ENCODE measurements at places on chromosomes 7 and 10.

DNA sequence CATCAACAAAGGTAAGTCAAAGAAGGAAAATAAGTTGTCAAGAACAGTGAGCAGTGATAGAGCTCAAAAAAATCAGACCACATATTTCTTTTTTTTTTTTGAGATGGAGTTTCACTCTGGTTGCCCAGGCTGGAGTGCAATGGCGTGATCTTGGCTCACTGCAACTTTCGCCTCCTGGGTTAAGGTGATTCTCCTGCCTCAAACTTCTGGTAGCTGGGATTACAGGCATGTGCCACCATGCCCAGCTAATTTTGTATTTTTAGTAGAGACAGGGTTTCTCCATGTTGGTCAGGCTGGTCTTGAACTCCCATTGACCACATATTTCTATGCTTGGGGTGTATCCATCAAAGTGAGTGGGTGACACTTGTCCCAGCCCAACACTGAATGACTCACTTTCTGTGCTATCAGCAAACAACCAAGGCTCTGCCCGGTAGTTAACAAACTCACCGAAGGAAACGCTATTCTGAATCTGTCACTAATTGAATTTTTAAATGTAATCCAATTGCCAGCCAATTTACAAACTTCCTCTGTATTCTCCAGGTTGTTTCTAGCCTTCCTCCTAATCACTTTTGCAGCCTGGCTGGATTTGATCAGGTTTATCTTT, 19.6 kb upstream of the SMNDC1 start:
- no peak for DNase-seq

- no peak for DNase-seq
Observed at GRCh38 chr10:1381339-1381738, 325.2 kb downstream of the WDR37 start.

DNA sequence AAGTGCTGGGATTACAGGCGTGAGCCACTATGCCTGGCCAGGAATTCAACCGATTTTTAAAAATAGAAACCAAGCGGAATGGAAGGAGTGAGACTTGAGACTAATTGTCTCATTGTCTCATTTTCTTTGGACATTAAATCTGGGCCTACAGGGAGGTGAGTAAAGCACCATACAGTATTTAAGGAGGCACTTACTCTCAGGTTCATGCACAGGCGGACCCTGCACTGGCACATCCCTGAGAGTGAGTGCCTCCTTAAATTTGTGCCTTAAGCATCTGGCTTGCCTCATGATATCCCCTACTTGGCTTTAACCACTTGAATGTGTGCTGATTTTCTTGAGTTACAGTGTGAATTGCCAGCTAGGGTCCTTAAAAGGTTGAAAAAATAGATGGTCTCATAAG, 10.6 kb downstream of the UBE3C start:
- no peak for DNase-seq

DNA sequence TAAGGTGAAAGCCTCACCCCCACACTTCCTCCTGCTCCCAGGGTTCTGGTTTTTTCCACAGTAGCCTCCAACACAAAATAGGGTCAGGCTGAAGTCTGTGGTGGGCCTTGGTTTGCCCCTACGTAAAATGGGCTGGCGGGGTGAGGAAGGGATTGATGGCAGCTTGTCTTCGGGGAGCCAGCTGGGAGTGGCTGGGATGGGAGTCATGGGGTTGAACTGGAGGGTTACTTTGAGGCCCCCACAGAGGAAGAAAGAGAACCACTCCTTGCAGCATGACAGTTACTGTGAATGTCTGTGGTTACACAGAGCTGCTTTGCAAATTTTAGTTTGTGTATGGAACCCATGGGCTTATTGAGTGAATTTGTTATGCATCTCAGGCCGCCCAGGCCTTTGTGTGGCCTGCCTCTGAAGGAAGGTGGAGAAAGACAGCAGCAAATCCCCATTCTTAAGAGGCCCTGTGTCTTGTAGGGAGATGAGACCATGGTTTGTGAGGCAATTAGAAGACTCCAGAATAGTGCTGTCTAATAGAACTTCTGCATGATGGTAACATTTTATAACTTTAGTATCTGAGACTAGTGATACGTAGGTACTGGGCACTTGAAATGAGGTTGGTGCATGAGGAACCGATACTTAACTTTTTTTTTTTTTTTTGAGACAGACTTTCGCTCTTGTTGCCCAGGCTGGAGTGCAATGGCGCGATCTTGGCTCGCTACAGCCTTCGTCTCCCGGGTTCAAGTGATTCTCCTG, 8.1 kb downstream of the TRIM8 start:
- no peak for DNase-seq

GRCh38 chr7:95527033-95527775, 41.5 kb downstream of the ASB4 start:
- peak; percentile 15 for DNase-seq

DNA sequence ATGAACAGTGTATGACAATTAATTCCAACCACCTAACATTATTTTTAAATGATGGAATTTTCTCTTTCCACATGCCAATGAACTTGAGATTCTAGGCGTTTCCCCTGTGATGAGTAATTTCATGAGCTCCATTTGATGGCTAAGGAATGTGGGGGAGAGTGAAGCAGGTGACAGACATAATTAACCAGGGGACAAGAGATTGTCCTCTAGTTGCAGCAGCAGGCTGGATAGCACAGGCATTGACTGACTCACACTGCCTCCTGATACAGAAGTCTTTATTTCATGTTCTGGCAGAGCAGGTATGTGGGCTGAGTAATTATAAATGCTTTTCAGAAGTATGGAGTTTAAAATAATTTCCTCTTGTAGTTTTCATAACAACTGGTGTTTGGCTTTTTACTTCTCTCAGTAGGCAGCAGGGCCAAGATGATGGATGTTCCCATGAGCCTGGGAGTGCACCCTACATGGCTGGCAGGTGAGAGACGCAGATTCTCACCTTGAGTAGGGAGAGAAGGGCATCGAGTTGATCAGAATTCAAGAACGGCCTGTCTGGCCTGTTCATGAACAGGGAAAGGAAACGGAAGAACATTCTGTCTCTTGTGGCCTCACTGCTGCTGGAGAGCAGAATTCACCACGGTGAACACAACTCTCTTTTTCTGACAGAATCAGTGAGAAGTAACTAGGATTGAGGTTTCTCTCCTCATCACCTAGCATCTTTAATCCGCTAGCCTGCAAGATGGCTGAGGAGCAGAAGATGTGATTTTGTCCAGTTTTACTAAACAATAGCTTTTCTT, 118.8 kb downstream of the AOAH start:
- no peak for DNase-seq

- no peak for DNase-seq
Observed at GRCh38 chr10:7389844-7390243, 21.0 kb downstream of the SFMBT2 start.

GRCh38 chr7:134298902-134299683, 17.6 kb downstream of the SLC35B4 start:
- no peak for DNase-seq

DNA sequence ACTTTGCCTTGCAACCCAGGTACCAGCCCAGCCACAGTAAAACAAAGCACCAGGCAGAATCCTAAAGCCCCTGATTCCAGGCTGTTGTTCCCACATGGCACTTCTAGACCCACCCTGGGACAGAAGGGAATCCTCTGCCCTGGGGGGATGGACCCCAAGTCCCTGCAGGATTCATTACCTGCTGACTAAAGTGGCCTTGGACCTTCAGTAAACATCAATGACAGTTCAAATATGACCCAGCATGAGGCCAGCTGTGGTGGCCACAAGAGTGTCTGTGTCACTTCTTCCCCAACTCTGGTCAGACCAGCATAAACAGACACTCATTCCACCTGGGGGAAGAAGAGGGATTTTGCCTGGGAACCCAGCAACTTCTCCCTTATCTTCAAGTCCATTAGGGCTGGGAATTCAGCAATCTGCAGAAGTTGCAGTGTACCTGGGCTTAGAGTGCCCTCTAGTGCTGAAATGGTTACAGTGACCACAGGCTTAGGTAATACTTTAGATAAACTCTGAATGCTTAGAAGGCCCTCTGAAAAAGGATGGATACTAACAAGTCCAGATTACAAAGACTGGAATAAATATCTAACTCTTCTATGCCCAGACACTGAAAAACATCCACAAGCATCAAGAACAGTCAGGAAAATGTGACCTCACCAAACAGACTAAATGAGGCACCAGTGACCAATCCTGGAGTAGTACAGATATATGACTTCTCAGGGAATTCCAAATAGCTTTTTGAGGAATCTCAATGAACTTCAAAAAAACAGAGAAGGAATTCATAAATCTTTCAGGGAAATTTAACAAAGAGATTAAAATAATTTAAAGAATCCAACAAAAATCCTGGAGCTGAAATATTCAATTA, 108.5 kb upstream of the TMEM168 start:
- DNase-seq, result peak; percentile 23

DNA sequence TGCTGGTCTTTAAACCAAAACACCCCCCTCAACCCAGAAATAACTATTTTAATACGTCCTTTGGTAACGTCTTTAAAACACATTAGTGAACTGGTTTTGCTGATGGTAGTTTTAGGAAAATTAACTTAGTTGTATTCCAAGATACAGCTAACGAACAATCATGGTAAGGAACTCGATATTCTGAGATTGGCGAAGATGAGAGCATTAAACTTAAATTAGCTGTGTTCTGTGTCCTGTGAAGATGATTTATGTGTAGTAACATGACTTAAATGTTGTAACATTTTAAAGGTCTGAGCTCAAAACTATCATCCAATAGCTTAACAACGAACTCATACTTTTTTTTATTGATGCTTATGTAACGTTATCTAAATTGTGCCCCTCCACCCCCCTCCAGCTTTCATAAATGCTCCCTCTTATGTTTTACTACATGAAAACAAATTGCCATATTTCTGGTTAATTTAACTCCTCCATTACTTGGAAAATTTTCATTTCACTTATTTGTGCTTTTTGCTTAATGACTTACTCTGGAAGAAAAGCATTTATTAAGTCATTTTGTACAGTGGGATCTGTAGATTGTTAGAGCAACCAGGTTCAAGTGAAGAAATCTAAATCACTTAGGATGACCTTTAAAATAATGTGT, 1.7 kb downstream of the SDK1 start:
- no peak for DNase-seq

GRCh38 chr10:43436291-43437140, at the start of gene ZNF487:
ZNF487 (plus strand) TSS chr10:43437111; CDS start chr10:43475814, 38,703 bp downstream.
- peak; percentile 88 for DNase-seq

GRCh38 chr7:44541028-44541869, at the start of gene NPC1L1:
NPC1L1 (minus strand) TSS chr7:44541330; CDS start chr7:44541259, 71 bp downstream.
- DNase-seq, result no peak

GRCh38 chr10:129459762-129460539, 7.1 kb upstream of the MGMT start:
- DNase-seq, result no peak

DNA sequence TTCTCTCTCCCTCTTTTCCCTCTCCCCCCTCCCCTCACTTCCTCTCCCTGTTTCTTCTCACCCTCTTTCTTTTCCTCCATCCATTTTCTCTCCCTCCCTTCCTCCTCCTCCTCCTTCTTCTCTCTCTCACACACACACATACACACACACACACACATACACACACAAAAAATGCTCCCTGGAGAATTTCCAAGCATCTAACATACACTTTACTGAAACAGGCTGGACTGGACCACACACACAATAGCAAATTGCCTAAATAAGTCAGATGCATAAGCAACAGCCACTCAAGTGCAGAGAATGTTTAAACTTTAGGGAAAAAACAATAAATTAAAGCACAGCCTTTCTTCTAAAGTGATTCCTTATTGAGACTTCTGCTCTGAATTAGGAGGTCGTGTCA, 267.7 kb downstream of the FGFR2 start:
- DNase-seq, result no peak

- no peak for DNase-seq
Observed at GRCh38 chr10:129820451-129820850, 143.6 kb downstream of the EBF3 start.

- no peak for DNase-seq
Observed at GRCh38 chr10:81680359-81680758, 194.6 kb upstream of the NRG3 start.

GRCh38 chr10:98258683-98259454, 9.1 kb downstream of the LOXL4 start:
- DNase-seq, result no peak

GRCh38 chr10:87531908-87532622, 27.4 kb downstream of the MINPP1 start:
- no peak for DNase-seq

- no peak for DNase-seq
Observed at GRCh38 chr7:129067943-129068548, 13.1 kb upstream of the TNPO3 start.

- no peak for DNase-seq
Observed at GRCh38 chr7:157018328-157018996, 8.0 kb upstream of the MNX1 start.

- no peak for DNase-seq
Observed at GRCh38 chr7:4091767-4092166, 590.3 kb upstream of the FOXK1 start.

DNA sequence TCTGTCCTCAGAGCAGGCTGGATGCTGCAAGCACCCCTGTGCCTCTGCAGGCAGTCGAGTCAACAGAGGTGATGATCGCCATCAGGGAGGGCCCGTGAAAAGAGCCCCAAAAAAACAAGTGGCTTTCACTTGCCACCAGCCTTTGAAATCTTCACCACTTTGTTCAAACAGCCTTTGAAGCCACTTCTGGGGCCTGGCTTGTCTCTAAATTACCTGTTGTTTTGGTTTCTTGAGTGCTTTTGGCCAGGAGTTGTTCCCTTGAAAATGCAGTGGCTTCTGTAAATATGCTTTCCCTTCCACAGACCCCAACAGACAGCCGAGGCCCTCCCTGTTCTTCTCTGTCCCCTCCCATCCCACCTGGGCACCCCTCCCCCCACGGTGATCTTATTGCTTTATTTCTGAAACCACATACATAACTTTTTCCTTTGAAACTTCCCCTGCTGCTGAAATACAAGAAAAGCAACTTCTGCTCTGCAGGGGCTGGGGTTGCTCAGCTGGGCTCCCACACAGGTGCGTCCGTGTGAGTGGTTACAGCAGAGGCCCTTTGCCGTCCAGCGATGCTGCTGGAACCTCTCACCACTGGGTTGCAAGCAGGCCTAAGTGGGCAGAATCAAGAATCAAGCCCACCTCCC, 283.8 kb upstream of the SHH start:
- peak; percentile 31 for DNase-seq

GRCh38 chr7:22591271-22591670, 91.3 kb upstream of the STEAP1B start:
- no peak for DNase-seq

GRCh38 chr10:92916433-92916832, 68.1 kb downstream of the EXOC6 start:
- DNase-seq, result no peak

DNA sequence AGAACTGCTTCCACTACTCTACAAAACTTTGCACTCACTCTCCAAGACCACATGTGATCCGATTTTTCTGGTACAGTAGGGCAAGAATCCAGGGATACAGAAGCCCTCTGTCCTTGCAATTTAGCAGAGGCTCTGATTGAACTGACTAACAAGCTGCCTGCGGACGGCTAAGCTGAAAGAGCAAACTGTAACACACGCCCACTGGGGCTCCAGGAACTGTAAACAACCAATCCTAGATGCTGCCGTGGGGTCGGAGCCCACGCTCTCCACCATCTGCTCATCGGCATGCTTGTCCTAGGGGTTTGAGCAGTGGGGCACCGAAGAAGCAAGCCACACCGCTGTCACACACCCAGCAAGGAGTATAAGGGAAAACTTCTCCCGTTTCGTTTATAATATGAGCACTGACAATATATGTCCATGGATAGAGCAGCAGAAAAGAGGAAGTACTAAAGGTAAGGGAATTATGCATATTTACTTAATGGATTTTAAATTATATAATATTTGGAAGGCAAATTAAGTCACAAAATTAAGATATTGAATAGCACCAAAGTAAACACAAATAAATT, 634.4 kb upstream of the POT1 start:
- DNase-seq, result no peak

- DNase-seq, result no peak
Observed at GRCh38 chr10:34384372-34384771, 430.7 kb downstream of the PARD3 start.

- no peak for DNase-seq
Observed at GRCh38 chr10:30448092-30448491, 14.1 kb downstream of the MAP3K8 start.

Data from activated naive CD8-positive, alpha-beta T cell treated with anti-CD3 and anti-CD28 coated beads, Interleukin-2, amount 50 U/mL, for 24 hours (primary cell).